Glutamatergic neuron (in vitro differentiated cells): ENCODE measurements at places on chromosomes 5 and 9. TPM values are rescaled to one million over a fixed set of nuclear protein-coding genes. Genes with fewer than 3 reads are reported as not detected.

- peaks cover 23% of the 10 kb centered on the region for H3K4me1 ChIP-seq
- H3K27ac ChIP-seq = no peak overlapping the region
- DNase-seq = no peak
- H3K36me3 ChIP-seq = no peaks in the 10 kb centered on the region
- H3K27me3 ChIP-seq = peaks cover 9% of the 10 kb centered on the region
- H3K4me3 ChIP-seq = no peak overlapping the region
These were observed 129.6 kb upstream of the PPP1R26 start for GRCh38 chr9:135350003-135350315.

DNA sequence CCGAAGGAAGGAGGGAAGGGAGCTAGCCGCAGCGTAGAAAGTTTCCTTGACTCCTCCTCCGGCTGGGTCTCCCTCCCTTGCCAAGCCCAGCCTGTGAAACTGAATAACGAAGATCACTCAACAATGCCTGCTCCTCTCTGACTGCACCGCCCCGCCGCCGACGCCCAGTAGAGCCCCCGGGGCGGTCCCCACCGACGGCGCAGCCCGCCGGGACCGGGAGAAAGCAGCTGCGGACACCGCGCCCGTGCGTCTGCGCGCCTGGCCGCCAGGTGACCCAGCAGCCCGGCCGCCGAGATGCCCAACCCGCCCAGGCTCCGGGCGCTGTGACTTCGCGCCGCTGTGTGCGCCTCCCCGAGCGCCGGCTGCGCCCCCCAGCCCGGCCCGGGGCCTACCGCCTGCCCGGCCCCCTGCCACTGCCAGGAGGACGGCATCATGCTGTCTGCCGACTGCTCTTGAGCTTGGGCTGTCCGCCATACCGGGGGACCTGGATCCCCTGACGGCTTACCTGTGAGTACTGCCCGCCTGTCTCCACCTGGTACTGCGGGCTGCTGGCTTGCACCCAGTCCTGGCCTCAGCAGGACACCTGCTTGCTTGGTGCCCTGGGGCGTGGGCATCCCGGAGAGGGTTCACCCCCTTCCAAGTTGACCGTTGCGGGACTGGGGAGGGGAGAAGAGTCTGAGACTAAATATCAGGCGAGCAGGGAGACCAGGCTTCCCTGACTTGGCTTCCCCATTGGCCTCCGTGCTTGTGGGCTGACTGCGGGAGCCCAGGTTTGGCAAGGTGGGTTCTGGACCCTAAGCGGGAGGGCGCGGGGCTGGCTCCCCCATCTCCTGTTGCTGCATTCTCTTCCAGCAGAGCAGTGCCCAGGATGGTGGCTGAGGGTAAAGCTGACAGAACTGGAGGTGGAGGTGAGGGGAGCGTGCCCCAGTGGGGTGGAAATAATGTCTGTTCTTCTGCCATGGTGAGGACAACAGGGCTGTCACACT is 26.2 kb upstream of the SPTLC1 start:
- H3K36me3 ChIP-seq = no peaks in the 10 kb centered on the region
- H3K27ac ChIP-seq = no peak overlapping the region
- DNase-seq = peak; percentile 51
- peak overlapping the region; percentile 74 for H3K4me3 ChIP-seq

GRCh38 chr5:162512935-162513565 is 445.5 kb downstream of the GABRG2 start:
- no peak overlapping the region for H3K4me3 ChIP-seq
- no peaks in the 10 kb centered on the region for H3K36me3 ChIP-seq
- no peak overlapping the region for H3K27ac ChIP-seq

DNA sequence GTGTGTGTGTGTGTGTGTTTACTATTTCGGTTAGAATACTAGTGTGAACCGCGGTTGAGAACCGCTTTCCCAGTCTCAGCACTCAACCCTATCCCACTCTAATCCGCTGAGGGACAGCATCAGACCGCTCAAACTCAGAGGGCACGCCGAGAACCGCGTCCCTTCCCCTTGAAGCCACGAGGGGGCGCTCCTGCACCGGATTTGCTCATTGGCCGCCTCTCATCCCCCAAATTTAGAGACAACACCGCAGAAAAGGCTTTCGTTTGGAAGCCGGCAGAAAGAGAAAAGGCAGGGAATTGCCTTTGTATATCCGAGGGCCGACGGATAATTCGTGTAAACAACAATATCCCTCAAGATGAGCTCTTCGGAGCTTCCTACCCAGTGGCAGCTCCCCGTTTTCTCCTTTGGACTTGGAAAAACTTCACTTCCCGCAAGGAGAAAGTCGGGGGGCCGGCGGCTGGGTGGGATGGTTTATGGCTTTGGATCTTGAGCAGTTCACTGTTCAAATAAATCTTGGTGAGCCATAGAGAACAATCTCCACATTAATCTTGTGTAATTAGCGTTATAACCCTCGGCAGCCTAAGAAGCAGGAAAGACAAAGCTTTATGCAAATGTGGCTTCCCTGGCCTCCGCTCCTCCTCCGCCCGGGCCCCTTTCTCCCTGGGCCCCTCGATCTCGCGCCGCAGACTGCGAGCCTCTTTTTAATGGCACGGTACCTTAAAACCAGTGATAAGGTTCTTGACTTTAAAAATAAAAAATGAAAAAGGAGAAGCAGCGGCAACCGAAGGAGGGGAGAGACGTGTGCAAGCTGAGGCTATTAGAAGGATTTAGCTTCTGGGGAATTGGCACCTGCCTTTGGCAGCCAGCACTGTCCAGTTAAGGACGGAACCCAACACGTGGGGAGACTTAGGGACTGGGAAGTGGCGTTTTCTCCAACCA is 296.8 kb downstream of the PARP8 start:
- no peaks in the 10 kb centered on the region for H3K36me3 ChIP-seq
- peak overlapping the region; percentile 91 for H3K4me3 ChIP-seq
- peak; percentile 90 for DNase-seq
- peaks cover 30% of the 10 kb centered on the region for H3K4me1 ChIP-seq

- peak overlapping the region; percentile 83 for H3K4me3 ChIP-seq
- peaks cover 2% of the 10 kb centered on the region for H3K27me3 ChIP-seq
- peak; percentile 21 for DNase-seq
- peaks cover 7% of the 10 kb centered on the region for H3K4me1 ChIP-seq
These were observed 791.2 kb downstream of the MAT2B start for GRCh38 chr5:164296603-164297080.

IL13 gene
- not detected for total RNA-seq

SCGB3A1 gene
- total RNA-seq = not detected
